ENCODE measurements at places on chromosomes 4 and X.

- no peak for DNase-seq
These were observed 415.0 kb downstream of the CCSER1 start for GRCh38 chr4:90542216-90542615.

DNA sequence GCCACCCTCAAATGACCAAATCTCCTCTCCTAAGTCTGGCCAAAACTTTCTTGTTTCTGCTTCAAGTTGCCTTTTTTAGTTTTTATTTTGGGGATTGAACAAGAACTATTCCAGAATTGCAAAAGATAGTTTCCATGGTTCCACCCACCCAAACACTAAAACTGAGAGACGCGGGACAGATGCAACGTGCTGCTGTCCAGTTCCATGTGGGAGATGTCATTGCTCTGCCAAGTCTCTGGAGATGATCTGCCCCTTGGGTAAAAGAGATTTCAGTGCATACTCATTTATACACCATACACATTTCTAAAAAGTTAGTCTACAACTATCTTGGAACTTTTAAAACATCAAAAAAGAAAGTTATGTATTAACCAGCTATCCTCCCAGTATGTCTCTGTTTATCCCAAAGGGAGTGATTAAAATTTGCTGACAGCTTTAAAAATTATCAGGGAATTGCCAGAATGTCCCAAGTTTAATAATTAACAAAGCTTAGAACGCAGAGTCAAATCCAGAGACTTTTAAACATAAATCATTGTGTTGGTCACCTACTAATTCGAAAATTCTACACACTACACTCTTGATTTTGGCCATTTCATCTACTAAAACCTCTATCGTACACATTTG is 3.2 kb downstream of the MAOB start:
- DNase-seq: no peak

GRCh38 chrX:50579955-50580354 is 109.3 kb upstream of the DGKK start:
- peak; percentile 64 for DNase-seq

DNA sequence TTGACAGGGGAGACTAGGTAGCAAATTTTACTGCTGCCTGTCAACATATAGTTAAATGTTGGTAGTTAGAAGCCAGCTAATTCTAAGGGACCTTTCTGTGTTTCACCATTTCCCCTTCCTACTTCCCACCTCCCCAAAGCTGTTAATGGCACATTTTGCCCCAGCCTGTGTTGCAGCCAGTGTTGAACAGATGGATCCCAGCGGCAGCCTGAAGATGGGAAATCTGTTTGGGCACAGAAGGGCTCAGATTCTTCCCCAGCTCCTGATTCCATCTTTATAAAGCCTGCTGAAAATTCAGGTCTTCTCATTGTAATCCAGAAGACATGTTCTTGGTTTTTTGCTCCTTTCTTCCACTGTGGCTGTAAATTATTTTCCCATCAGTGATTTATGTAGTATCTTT is 89.0 kb downstream of the SPRY1 start:
- DNase-seq: no peak

DNA sequence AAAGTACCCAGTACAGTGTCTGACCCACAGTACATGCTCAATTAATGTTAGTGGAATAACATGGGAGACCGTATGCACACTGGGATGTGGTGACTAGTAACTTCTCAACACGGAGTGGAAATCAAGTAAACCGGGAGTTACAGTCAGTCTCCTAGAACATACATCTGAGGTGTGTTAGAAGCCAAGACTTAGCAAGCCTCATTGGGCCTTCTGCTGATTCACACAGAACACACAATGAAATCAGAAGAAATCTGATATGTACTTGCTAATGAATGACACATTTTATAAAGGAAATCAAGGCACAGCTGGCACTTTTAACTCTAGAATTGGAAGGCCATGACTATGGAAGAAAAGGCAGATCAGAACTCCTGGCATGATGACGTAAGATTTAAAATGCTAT is 13.0 kb downstream of the TRAPPC2 start:
- DNase-seq: no peak

DNA sequence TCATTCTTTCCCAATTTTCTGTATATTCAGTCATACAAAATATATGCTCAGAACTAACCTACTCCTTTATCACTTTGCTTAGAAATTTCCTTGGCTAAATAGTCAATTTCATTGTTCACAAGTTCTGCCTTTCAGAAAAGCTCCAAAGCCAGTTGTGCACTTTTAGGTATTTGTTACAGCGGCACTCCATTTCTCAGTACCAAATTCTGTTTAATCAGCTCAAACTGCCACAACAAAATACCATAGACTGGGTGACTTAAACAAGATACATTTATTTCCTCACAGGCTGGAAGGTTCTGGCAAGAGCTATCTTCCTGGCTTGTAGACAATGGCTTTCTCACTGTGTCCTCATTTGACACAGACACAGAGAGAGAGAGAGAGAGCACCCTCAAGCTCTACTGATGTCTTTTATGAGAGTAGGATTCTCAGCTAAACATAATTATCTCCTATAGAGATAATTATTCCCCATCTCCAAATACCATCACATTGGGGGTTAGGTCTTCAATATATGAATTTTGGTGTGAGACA is 188.8 kb upstream of the FSTL5 start:
- no peak for DNase-seq

DNA sequence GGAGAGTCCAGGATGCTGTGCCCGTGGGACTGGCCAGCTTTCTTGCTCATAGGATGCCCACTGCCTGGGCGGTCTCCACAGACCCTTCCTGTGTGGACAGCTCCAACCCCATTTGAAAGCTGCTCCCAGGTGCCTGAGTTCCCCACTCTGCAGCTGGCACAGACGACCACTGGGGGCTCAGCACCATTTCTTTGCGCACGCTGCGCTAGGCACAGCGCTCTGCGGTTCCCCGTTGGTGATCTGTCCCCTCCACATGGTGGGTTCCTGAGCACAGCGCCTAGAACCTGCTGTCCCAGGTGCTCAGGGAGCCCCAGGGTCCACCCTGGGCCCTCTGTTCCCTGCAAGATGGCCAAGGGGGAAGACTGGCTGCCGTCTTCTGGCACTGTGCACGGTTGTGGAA is 45.4 kb upstream of the AFAP1 start:
- DNase-seq: no peak

- DNase-seq: no peak
These were observed 87.4 kb upstream of the TMEM47 start for GRCh38 chrX:34744521-34744920.

DNA sequence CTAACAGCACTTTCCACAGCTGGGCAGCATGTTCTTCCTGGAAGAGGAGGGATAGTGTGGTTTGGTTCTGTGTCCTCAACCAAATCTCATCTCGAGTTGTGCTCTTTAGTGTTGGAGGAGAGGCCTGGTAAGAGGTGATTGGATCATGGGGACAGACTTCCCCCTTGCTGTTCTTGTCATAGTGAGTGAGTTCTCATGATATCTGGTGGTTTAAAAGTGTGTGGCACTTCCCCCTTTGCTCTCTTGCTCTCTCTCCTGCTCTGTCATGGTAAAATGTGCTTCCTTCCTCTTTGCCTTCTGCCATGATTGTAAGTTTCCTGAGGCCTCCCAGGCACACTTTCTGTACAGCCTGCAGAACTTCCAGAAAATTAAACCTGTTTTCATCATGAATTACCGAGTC is 133.7 kb upstream of the NDP start:
- no peak for DNase-seq

GRCh38 chr4:17875402-17876070 is 64.8 kb downstream of the NCAPG start:
- DNase-seq: no peak

DNA sequence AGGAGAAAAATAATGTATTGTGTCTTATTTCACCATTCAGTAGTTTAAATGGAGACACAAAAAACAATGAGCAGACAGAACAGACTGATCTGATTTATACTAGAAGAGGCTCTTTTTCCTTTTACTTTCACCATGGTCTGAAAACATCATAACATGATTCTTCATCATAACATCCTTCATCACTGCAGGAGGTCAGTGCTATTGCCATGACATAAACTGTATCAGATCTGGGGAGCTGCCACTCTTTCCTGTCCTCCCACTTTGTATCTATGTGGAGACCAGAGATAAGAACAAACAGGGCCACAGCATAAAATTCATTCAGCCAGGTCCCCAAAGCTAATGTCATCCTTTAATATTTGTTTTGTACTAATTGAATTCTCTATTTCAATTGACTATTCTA is 25.2 kb downstream of the SOD3 start:
- DNase-seq: no peak

- DNase-seq: no peak
These were observed 1602.4 kb downstream of the STIM2 start for GRCh38 chr4:28462766-28463700.

GRCh38 chr4:125323654-125324053 is 8.9 kb downstream of the FAT4 start:
- DNase-seq: no peak

GRCh38 chrX:19563746-19564145 is 48.4 kb upstream of the MAP3K15 start:
- DNase-seq: no peak

DNA sequence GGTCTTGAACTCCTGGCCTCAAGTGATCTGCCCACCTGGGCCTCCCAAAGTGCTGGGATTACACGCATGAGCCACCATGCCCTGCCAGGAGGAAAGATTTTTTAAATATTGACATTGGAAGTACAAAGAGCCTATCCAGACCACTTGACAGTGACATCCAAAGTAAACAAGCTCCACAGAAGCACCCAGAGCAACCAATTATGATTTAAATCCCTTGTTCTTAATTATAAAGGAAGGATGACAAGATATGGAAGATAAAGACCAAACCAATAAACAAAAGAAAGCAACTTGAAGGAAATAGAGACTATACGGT is 27.7 kb upstream of the RPL34 start:
- DNase-seq: no peak

DNA sequence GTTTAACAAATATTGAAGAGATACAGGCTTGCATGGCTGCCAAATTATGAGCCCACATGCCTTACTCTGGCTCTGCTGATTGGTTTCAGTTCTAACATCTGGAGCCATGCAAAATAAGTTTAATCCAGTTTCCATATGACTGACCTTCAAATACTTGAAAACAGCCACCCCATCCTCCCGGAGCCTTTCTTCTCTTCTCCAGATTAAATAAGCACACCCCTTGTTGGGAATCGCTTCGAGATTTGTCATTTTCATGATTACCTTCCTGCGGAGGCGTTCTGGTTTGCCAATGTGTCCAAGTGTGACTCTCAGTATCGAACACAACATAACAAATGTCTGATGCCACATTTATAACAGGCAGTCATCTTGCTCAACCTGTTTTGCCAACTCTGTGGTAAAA is 101.6 kb upstream of the JADE1 start:
- no peak for DNase-seq

GRCh38 chrX:39261446-39262147 is 460.3 kb downstream of the MID1IP1 start:
- no peak for DNase-seq

- no peak for DNase-seq
These were observed 11.3 kb upstream of the SLC2A9 start for GRCh38 chr4:10032625-10033024.

DNA sequence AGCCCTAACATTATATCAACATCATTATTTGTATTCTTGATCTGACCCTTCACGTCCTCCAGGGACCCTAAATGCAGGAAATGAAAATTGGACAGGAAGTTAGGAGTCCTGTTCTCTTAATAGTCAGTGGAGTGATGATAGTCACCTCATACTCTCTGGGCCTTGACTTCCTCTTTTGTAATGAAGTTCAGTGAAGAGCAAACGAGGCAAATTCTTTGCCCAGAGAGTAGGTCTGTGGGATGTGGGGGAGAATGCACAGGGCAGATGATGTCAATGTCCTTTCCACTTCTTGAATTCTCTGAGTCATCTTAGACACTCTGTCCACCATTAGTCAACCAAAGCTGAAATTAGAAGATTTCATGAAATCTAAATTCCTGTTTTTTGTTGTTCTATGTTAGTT is 17.1 kb upstream of the GPRIN3 start:
- no peak for DNase-seq

DNA sequence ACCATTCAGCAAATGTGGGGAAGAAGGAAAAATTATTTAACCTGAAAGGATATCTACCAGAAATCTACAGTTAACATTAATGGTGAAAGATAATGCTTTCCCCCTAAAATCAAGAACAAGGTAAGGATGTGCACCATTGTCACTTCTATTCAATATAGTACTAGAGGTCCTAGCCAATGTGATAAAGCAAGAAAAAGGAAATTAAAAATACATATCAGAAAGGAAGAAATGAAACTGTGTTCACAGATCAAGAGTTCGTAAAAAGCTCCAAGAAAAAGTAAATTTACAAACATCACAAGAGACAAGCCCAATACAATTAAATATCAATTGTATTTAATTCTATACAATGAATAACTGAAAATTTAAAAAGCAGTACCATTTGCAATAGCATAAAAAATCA is 57.6 kb downstream of the CNOT6L start:
- DNase-seq: no peak

DNA sequence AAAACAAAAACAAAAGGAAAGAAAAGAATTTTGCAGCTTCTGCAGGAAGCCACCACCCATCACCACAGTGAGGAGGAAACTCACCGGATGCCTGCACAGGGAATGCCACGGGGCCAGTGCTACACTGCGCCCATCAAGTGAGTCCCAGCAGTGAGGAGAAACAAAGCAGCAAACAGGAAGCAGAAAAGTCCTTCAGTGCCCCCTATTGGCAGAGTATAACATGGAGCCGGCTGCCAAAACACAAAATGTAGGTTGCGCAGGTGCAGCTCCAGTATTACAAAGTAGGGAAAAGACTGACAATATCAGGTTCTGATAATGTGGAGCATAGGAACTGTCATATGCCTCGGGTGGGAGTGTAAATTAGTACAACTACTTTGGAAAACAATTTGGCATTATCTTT is 23.3 kb upstream of the SCML2 start:
- peak; percentile 62 for DNase-seq

DNA sequence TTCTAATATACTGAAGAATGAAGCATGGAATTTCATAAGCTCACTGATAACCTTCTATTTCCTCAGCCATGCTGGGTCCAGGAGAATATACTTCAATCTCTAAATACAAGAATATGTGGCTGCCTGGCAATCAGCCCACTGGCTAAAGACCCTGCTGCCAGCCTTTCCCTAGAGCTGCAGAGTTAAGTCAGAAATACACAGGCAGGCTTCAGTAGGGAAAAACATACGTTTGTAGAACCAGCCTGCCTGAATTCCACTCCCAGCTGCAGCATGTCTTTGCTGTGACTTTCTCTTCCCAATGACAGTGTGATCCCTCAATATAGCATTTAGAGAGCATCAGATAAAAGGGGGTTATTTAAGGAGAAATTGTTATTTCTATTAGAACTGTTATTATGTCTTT is 289.1 kb downstream of the PCDH19 start:
- DNase-seq: no peak

DNA sequence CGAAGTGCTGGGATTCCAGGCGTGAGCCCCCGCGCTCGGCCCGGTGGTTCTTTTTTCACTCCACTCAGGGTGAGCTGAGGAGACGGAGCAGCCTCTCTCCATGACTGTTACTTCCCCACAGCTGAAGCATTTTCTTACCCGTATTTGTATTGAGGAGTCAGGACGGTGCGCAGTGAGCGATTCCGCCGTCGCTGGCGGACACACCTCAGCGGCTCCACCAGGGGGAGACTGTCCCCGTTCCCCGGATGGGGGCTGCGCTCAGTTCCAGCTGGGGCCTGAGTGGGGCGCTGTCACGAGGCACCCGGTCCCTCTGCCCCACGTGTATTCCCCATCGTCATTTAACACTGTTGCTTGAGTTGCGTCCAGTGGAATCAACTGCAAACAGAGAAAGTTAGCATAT is 844.0 kb upstream of the FRG1 start:
- DNase-seq: no peak

Data from islet precursor cell (in vitro differentiated cells).